ENCODE measurements at places on chromosomes 13 and 19.

- DNase-seq: no peak
Observed at GRCh38 chr19:5126498-5127223, 157.7 kb downstream of the KDM4B start.

DNA sequence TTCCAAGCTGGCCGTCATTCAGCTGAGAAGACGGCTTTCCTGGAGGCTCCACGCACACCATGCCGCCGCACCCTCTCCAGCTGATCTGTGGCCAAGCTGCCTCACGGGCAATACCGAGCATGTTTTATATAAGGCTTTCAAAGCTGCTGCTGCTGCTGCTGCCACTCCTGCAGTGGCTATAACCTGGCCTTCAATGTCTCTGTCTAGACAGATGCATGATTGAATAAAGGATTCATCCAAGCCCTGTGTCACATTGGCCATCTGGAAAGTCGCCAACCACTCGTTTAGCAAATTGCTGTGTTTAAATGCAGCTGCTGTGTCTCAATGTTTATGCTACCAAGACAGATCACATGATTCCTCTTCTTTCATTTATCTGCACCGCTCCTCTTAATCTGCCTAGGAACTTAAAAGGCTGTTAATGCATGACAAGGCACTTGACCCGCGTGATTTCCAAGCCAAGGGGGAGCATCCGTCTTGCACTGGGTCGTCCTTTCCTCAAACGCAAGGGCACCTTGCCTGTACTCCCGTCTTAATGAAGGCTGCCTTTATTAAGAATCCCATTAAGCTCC, 114.3 kb downstream of the TEX26 start:
- peak; percentile 41 for DNase-seq

DNA sequence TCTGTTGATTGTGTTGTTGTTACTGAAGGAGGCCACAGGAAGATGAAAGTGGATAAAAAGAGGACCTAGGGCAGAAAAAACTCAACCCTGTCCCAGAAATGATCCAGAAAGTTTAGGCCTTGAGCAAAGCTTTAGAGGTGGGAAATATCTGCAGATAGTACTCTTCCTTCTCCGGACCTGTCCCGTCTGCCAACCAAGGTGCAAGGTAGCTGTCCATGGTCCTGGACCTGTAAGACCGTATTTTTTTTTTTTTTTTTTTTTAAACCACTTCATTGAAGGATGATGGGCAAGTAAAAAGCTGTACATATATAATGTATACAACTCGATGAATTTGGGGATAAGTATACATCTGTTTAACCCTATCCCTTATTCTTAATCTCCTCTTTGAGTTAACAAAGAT, 225.9 kb downstream of the OLFM4 start:
- no peak for DNase-seq

DNA sequence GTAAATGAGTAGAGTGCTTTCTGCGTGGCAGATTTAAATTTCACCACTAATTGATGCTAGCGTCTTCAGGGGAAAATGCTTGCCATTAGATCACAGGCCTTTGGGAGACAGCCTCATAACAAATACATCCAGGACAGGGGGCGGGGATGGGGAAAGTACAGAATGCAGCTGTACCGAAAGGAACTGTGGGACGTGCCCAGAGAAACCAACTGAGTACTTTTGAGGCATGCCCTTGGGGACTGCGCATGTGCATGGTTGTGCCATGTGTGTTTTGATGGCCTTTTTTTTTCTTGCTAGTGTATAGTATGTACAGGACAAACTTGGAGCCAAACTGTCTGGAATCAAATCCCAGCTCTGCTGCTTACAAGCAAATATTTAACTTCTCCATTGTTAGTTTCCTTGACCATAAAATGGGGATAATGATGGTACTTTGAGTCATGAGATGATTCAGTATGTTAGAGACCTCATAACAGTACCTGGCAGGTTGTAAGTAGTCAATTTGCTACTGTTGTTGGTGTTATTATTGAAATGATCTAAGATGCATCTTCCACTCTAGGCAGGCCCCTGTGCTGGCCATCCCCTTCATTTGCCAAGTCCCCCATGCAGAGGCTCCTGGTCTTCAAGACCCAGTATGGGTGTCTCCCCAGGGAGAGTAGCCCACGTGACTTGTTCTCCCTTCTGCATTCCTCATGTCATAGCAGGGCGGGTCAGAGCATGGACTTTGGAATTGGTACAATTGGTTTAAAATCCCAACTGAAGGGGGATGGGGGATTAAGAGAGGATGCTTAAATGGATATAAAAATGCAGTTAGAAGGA, 68.3 kb upstream of the NPAS1 start:
- peak; percentile 65 for DNase-seq

- DNase-seq: no peak
Observed at GRCh38 chr19:47352095-47352494, 3.0 kb downstream of the DHX34 start.

DNA sequence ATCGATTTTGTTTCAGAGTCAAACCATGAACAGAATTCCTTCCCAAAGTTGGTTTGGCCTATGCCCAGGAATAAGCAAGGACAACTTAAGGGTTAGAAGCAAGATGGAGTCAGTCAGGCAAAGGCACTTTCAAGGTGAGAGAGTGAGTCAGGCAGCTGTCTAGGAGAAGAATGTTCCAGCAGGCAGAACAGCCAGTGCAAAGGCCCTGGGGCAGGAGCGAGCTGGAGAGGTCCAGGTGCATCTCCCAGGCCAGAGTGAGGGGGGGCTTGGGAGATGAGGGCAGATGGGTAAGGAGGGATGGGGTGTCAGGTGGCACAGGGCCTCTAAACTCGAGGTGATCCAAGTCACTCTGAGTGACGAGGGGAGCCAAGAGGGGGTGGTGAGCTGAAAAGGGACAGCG, 9.2 kb upstream of the GRWD1 start:
- DNase-seq: no peak

GRCh38 chr19:49117677-49118564, 1.0 kb downstream of the C19orf73 start:
- no peak for DNase-seq

DNA sequence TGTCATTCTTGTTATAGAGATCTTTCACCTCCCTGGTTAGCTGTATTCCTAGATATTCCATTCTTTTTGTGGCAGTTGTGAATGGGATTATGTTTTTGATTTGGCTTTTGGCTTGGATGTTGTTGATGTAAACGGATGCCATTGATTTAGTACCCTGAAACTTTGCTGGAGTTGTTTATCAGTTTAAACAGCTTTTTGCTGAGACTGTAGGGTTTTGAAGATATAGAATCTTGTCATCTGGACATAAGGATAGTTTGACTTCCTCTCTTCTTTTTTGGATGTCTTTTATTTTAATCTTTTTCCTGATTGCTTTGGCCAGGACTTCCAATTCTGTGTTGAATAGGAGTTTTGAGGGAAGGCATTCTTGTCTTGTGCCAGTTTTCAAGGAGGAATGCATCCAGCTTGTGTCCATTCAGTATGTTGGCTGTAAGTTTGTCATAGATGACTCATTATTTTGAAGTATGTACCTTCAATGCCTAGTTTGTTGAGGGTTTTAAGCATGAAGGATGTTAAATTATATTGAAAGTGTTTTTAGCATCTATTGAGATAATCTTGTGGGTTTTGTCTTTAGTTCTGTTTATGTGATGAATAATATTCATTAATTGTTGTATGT, 16.8 kb downstream of the ZNF431 start:
- no peak for DNase-seq

GRCh38 chr13:63041640-63042414, 1626.2 kb upstream of the PCDH20 start:
- no peak for DNase-seq

- peak; percentile 58 for DNase-seq
Observed at GRCh38 chr19:49593233-49594113, 2.5 kb downstream of the PRR12 start.

- DNase-seq: no peak
Observed at GRCh38 chr13:35744566-35745178, 268.2 kb upstream of the MAB21L1 start.

DNA sequence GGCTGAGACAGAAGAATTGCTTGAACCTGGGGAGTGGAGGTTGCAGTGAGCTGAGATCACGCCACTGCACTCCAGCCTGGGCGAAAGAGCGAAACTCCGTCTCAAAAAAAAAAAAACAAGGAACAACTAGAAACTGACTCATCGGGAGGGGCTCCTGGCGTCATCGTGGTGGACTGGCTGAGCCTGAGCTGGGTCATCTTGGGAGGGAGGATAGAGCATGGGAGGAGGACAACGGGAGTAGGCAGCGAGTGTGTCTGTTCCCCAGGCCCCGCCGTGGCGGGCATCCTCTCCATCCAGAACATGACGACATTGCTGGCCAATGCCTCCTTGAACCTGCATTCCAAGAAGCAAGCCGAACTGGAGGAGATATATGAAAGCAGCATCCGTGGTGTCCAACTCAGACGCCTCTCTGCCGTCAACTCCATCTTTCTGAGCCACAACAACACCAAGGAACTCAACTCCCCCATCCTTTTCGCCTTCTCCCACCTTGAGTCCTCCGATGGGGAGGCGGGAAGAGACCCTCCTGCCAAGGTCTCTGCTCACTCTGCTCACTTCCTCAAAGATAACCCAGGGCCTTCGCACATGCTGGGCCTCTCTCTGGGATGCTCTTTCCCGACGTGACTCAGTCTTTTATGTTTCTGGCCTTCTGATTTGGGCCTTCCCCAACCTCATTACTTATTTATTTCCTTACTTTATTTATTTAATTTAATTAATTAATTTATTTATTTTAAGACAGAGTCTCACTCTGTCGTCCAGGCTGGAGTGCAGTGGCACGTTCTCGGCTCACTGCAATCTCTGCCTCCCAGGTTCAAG, 16.6 kb downstream of the DDX39A start:
- DNase-seq: peak; percentile 75

- peak; percentile 58 for DNase-seq
Observed at GRCh38 chr19:50794074-50794875, 4.1 kb downstream of the ACP4 start.

- DNase-seq: no peak
Observed at GRCh38 chr19:39805104-39805503, 26.4 kb downstream of the LEUTX start.

DNA sequence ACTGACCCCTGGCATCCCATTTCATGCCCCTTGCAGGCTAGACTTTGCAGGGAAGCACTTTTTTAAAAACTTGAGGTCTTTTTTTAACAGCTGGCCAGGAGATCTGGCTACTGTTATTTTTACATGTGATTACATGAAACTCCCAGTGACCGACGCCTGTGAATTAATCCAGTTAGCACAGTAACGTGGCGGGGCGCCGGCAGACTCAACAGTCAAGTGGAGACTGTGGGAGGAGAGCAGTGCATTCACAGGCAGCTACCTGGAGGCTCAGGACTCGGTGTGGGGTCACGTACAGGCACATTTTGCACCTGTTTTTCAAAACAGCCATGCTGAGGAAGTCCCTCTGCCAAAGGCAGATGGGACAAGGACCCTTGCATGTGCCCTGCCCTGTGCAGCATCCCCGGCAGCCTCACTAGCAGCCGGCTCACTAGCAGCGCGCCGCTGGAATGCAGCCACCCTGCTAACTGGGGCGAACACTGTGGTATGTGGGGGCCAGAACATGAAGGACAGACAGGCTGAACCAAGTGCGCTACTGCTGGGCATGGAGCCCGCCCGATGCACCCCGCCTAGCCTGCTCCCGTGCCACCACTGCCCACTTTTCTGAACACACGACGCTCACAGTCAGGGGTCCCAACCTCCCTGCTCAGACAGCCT, 18.7 kb downstream of the CAPS start:
- no peak for DNase-seq

DNA sequence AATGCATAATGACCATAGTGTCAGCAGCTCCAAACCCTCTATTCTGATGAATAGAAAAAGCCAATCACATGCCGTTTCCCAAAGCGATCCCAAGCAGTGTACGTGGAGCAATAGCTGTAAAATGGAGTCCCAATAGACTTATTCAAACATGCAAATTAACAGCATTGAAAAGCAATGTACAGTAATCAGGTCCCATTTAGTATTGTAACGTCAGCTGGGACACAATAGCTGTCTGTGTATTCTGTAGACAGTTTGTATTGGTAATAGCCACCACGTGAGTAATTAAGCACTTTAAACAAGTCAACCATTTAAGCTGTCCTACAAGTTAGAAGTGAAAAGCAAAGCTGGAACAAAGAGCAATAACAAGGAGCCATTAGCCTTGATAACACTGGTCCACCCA, 698.2 kb downstream of the PCDH17 start:
- no peak for DNase-seq

- no peak for DNase-seq
Observed at GRCh38 chr13:101881593-101881992, 429.1 kb downstream of the ITGBL1 start.

DNA sequence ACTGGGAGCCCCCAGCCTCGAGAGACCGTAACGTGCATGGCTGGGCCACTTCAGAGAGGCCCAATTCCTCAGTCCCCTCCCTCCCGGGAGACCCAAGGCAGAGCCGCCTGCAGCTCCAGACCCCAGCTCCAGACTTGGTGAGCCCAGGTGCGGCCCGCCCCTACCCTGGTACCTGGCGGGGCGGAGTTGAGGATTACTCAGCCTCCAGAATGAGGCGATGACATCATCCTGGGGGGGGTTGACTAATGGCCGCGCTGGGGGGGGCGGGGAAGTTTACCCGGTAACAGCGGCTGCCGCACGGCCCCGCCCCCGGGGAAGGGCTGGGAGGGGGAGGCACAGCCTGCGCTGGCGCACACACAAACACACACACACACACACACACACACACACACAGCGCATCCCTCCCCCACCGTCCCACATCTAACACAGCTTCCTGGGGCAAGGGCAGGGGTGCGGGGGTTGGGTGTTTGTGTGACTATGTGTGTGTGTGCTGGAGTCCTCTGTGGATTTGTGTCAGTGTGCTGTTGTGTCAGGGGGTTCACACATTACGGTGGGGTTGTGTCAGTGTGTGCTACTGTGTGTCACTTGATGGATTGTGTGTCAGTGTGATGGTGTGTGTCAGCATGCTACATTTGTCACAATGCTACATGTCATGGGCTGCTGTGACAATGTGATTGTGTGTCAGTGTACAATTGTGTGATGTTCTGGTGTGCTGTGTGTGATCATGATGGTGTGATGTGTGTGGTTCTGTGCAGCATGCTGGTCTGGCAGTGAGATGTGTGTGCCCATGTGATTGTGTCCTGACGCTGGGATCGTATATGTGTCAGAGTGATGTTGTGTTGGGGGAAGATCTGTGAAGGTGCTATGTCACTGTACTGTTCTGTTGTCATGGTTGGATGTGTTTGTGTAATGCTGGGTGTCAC, 10.3 kb upstream of the BBC3 start:
- DNase-seq: peak; percentile 86

- DNase-seq: no peak
Observed at GRCh38 chr13:33072759-33073158, 56.5 kb downstream of the KL start.

DNA sequence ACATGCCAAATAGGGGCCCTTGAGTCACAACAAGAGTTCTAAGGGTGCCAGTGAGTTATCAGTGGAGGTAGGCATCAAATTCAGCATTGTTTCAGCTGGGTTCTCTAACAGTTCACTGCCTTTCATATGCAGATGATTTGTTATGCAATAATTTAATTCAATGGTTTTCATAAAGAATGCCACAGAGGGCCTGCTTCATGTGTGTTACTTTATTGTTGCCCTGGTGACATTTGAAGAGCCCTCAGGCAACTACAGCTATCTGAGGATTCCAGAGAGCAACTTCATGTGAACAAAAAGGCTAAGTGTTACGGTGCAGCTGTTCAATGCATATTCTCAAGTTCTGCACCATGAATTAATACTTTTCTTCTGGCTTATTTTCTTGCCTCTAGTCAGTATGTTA, 43.1 kb upstream of the STARD13 start:
- DNase-seq: no peak
